ENCODE measurements at places on chromosomes 7 and 10.

DNA sequence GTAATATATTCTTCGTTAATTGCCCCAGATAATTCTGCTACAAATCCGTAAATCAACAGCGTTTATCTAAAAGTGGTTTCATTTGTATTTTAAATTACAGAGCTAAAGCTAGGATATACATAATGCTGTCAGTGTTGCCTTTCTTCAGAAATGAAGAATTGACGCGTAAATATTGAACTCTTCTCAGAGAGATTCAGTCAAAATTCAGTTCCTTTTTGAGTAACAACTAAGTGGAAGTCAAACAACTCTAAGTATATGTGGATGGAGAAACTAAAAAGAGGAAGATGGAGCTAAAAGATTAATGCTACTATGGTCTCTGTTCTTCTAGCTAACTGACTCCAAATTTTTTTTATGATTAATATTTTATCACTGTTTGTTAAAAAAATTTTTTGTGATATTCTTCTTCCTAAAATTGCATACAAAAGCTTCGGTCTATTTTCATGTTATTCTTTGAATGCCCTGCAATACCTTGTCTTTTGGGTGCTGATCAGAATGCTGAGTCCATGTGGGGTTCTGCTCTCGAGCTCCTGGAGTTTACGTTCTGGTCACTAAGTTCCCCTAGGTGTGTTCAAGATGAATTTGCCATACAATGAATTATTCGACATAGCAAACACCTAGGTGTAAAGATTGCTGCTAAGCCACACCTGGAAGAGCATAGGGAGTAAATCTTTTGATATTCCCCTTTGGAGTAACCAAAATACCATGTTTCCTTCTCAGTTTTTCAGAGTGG lies 20.7 kb downstream of the MDFIC start:
- peak; percentile 5 for DNase-seq

GRCh38 chr7:150311711-150312110 lies 11.4 kb upstream of the LRRC61 start:
- no peak for DNase-seq

- DNase-seq = no peak
These were observed 304.2 kb downstream of the RPS24 start for GRCh38 chr10:78337646-78338391.

DNA sequence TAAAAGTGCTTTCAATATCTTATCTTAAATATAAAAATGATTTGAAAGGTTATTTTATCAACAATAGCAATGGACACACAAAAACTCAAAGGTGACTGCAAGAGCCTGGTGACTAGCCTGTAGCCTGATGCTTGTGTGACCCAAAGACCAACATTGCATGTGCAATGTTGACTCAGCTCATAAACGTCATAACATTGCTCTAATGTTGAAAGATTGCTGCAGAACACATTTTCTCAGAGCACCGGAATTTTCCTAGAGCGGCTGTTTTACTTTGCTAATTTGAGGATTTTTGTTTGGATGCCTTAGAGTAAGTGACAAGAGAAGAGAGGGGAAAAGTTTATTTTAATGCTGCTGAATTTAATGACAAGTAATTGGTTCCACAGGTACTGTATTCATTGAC lies 107.1 kb downstream of the RAB18 start:
- DNase-seq = no peak

Data from SIG-M5 (cell line).